ENCODE measurements at places on chromosomes 6 and 20.

DNA sequence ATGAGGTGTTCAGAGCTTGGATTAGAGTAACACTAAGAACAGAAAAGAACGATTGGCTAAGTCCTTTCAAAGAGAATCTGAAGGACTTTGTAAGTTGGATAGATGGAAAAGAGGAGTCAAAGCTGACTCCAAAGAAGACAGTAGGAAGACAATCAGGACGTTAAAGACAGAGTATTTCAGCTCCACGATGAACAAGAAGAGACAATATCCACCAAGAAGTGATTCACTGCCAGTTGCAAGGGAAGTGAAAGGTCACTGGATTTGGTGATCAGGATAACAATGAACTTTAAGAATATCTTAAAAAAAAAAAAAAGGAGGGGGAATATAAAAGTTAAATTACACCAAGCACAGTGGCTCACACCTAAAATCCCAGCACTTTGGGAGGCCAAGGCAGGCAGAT, 17.9 kb downstream of the REPS1 start:
- DNase-seq, result no peak

- DNase-seq, result no peak
Measured at GRCh38 chr20:25018425-25018824, 25.9 kb upstream of the APMAP start.

DNA sequence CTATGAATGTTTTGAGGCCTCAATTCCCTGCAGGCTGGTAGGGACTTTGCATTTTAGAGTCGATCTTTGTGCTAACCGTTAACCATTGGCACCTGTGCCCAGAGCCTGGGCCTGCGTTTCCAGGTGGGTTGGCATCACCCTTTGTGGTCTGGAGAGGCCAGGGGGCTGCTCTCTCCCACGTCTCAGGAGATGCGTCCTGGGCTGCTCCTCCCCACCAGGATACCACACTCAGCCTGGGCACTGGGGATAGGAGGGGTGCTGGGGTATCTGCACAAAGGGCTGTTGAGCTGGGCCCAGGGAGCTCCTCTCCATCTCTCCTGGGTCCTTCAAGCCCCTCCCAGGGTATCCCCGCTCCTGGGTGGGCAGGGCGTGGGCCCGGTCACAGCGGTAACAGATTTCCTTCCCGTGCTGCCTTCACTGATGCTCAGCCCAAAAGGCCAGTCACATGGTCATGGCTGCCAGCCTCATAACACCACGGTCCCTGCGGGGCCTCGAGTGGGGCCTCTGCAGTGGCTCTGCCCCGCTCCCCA, 266.2 kb downstream of the TAF4 start:
- no peak for DNase-seq

DNA sequence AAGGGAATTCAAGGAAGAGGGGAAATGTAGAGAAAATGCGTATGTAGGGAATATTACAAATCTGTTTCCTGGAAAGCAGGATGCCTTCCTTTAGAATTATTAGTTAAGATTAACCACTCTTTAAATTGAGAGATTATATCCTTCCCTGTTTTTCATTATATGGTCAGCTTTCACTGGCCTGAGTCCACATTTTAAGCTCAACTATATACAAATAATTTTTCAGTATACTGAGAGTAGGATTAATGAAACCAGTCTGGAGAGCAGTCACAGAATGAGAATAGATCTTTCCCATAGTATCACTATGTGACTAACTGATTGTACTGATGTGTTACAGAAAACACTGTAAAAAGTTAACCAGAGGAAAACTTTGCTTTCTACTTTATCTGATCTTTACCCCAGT, 306.3 kb downstream of the LAMA2 start:
- DNase-seq, result no peak

Data from GM10248 (cell line).